ENCODE measurements at places on chromosomes 11 and 22. TPM values are rescaled to one million over a fixed set of nuclear protein-coding genes. Genes with fewer than 3 reads are reported as not detected.

Gene PCF11
- total RNA-seq: 58.8 TPM

Gene EED
- 32.8 TPM for total RNA-seq

Gene PNPLA5
- not detected for total RNA-seq

Gene OLFML1
- not detected for total RNA-seq

Gene ZNF215
- total RNA-seq: 5.9 TPM

Gene OR52E8
- total RNA-seq: not detected

Gene OSBP2
- 10.8 TPM for total RNA-seq

Gene SLC7A4
- not detected for total RNA-seq

Gene ZP1
- not detected for total RNA-seq

Gene NUCB2
- total RNA-seq: 133 TPM

Gene SERPIND1
- 1.5 TPM for total RNA-seq

Gene ACRV1
- not detected for total RNA-seq

Gene ESRRA
- 26.4 TPM for total RNA-seq

Gene MS4A6A
- total RNA-seq: 0.40 TPM

Gene PPARA
- total RNA-seq: 8.1 TPM
